ENCODE measurements at places on chromosomes 12 and 14.

DNA sequence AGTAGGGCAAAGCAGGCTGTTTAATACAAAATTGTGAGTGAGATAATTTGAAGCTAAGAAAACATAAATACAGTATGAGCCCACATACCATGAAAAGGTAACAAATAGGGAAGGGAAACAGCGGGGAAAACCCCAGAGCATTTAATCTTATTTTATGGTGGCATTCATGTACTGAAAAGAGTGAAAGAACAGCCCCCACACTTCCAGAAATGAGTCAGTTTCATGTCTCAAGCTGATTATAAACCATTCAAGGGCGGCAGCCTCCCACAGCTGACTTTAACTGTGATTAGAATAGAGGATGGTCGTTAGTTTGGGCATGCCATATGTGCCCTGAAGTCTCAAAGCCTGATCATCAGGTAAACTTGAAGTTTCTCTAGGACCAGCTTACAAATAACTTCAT lies 64.5 kb downstream of the FOXG1 start:
- no peak for DNase-seq

DNA sequence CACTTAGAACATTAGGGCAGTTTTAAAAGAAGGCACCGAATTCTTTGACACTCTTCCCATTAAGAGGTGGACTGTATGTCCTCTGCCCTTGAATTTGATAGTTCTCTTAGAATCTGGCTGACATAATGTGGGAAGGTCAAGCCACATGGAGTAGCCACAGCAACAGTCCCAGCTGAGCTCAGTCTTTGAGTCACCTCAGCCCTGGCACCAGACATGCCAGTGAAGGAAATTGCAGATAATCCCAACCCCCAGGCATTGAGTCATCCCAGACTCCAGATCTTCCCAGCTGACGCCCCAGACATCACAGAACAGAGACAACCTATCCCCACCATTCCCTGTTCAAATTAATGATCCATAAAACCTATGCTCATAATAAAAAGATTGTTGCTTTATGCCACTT lies 83.4 kb downstream of the GTF2A1 start:
- no peak for DNase-seq

DNA sequence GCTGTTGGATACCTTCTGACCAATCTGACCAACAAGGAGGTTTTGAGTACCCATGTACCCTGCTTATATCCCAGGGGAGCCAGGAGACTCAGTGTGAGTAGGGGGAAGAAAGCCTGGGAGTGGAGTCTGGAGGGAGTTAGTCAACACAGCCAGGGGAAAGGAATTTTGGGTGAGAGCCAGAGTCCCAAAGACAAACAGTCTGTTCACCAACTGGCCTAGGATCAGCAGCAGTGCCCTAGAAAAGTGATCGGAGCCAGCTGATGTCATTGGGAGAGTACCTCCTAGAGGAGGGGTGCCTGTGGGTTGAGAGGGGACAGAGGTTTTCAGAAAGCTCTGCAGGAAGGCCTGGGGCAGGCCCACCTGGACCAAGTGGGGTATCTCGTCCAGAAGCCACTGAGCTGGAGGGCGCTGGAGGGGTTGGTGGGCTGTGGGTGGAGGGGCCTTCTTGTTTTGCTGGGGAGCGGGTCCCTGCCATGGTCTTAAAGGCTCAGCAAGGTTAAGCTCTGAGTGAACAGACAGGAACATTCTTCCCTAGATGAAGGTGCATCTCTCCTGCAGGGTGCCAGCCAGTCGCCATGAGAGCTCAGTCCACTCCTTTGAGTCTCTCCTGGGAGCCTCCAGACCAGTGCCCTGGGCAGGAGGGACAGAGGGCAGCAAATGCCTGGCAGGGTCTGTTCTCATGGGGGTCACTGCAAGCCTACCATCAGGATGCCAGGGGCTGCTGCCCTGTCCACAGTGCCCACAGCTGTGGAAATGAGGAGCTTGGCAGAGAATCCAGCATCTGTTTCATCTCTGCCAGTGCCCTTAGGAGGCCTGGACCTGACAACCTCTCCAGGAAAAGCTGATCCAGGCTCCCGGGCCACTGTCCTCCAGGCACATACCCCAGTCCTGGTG lies 63.6 kb downstream of the CHGA start:
- DNase-seq: no peak

DNA sequence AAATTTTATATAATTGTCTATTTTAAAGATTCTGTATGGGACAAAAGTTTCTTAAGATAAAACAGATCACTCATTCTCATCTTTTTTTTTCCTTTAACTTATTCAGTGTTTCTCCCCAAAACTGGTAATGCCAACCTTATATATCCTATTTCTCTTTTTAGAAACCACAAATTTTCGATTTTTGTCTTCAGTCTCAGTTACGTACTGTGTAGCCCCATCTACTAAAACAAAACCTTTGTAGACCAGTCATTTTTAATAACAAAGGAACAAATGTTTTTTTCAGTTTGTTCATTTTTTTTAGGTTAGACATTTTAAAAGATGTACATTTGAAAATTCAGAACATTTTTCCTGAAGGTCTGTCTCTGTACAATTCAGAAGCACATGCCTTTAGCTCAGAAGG lies 18.2 kb downstream of the PNMA1 start:
- DNase-seq: no peak

DNA sequence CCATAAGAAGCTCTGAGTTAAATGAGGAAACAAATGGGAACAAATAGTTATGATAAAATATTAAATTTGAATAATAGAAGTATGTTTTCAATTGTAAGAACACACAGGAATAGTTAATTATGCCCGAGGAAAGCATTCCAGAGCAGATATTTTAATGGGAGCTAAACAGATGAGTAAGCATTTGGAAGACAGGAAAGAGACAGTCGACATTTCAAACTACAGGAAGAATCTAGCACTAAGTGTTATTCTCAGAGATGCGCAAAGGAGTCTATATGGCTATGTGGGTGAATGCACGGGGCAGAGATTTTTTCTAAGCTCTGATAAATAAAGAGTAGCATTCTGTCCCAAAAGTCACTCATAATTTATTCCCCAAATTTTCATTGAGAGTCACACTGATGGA lies 64.5 kb upstream of the SSTR1 start:
- no peak for DNase-seq

- peak; percentile 10 for DNase-seq
These were observed 98.3 kb downstream of the LRRC74A start for GRCh38 chr14:76924371-76925096.
